ENCODE measurements at places on chromosomes 13 and 19.

DNA sequence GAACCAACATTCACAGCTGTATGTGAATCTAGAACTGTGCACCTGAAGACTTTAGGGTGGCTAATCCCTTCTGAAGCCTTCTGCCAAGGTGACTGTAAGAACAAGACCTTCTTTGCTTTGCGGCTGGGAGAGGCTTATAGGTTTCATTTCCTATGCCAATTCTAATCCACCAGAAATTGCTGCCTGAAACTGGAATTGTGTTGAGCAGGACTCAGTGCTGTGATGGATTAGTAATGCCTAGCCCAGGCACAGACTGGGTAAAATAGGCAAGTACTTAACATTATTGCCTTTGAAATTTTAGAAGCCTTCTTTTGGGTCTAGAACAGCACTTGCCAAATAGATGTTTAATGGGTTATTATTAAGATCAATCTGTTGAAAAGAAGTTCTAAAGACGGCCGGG, 11.5 kb downstream of the SLC25A23 start:
- no peak for DNase-seq

DNA sequence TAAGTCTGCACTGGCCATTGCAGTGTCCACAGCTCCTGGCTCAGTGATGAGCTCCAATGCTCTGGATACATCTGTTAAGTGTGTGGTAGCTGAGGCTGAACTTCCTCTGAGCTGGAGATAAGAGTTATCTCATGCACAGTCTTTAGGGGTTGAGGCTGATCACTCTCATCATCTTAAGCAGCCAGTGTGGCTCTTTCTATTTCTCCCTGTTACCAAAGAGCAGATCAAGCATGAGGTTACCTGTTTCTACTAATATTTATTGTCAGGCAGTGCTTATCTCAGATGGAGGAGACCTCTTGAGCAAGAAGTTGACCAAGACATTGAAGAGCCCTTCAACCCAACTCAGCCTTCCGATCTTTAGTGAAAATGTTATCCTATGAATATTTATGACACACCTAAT, 6.6 kb upstream of the OR10H2 start:
- DNase-seq, result no peak

DNA sequence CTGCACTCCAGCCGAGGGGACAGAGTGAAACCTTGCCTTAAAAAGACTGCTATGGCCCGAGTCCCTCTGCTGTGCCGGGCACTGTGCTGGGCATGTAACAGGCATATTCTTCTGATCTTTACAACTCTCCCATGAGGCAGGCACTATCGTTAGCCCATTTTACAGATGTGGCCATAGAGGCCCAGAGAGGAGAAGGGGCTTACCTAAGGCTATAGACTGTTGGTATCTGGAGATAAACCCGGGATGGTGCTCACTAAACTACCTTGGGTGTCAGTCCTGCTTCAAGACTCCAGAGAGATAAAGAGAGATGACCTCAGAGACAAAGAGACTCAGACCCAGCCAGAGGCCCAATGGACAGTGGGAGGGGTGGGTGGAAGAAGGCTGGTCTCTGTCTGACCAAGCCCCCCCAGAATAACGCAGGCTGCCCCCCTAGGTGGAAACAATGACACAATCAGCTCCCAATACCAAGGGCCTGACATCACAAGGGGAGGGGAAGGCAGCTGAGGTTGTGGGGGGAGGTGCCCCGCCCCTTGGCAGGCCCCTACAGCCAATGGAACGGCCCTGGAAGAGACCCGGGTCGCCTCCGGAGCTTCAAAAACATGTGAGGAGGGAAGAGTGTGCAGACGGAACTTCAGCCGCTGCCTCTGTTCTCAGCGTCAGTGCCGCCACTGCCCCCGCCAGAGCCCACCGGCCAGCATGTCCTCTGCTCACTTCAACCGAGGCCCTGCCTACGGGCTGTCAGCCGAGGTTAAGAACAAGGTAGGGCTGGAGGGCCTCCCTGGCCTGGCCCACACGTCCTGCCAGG, at the start of gene CNN1:
Gene CNN1 (plus strand): TSS at position 620 of the 805 bp plus-strand sequence. CDS start 77 bp downstream, at position 697.
- no peak for DNase-seq

DNA sequence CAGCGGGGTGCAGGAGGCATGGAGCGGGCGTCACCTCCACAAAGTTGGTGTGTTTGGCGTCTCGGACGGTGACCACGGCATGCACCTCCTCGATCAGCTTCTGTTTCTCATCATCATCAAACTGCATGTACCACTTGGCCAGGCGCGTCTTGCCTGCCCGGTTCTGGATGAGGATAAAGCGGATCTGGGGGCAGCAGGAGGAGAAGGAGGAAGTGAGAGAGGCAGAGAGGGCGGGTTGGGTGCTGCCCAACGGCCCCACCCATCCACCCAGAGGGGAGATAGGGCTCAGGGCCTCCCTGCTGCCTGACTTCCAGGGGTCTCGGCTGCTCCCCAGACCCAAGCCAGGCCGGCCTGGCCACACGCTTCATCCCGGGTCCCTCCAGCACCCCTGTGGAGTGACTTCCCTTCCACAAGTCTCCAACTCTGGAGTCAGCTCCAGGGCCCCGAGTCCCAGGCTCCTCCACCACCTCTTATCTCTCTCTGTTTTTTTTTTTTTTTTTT, 4.6 kb downstream of the AP2S1 start:
- DNase-seq, result no peak

- no peak for DNase-seq
Measured at GRCh38 chr19:5667751-5668271, 12.5 kb downstream of the MICOS13 start.

GRCh38 chr13:110465696-110466095, 95.8 kb downstream of the RAB20 start:
- no peak for DNase-seq
